Right renal cortex interstitium (tissue), 3 donors: ENCODE measurements at places on chromosomes 6 and 20.

- DNase-seq: no peak
These were observed 26.6 kb upstream of the KLHL31 start for GRCh38 chr6:53692172-53692571.

DNA sequence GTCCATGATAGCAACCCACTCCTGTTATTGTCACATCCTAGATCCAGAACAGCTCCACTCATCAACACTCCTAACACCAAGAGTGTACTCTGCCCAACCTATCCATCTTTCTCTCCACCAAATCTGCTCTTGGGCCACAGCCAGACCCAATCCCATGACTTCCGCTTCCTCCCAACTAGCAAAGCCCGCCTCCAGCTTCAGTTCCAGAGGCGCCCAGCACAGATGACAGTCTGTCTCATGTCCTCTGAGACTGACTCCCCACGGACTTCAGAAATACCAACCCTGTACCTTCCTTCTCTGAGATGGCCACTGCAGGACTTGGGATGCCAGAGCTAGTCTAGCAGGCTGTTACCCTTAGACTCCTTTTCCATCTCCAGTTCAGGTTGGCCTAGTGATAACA lies 48.6 kb downstream of the DTNBP1 start:
- DNase-seq: no peak

- DNase-seq: no peak
These were observed 99.3 kb downstream of the RTN4IP1 start for GRCh38 chr6:106530026-106530425.

GRCh38 chr6:129510950-129511349 lies 199.0 kb downstream of the ARHGAP18 start:
- DNase-seq: no peak

DNA sequence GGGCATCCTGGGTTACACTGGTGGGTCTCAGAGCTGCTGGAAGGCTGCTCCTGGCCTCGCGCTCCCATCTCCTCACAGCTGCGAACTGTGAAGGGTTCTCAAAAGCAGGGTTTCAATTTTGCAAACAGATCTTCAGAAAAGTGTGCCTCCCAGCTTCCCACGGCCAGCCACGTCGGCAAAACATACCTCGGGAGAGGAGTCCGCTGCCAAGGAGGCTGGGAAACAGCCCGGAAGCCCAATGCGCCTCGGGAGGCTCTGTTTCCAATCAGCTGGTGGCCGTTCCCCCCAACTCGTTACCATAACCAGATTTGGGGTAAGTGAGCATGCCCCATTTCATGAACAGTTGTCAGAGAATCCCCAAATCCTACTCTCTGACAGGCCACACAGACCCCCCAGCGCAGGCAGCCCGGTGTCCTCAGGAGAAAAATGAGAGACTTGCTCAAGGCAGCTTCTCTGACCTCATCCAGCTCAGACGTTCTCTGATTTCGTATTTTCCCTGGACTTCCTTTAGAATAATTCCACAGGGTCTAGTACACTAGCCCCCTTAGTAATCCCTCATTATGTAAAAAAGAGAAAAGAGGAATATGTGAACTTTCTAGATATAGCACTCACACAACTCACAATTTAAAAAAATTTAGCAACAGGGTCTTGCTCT lies 98.4 kb downstream of the SNX5 start:
- no peak for DNase-seq

DNA sequence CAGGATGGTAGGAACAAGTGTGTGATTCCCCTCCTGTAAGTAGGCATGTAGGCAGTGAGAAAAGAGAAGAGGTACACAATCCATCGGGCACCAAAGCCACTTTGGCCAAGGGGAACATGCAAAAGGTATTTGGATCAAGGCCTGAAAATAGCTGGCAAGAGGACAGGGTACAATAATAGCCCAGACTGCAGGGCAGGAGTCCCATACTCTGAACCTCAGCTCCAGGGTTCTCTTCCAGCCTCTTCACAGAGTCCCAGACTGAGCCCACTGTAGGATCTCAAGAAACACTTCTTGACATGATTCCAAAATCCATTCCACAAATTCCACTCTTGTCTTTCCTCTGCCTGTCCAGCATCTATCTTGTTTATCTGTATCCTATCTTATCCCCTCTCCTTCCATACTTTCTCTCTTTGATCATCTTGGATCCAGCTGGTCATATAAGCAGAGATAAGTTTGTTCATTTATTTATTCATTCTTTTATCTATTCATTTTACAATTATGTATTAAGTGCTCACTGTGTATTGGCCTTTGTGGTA lies 19.7 kb downstream of the ACSS2 start:
- DNase-seq: no peak

GRCh38 chr6:169232507-169232931 lies 21.1 kb downstream of the THBS2 start:
- DNase-seq: no peak

GRCh38 chr20:17958373-17959256 lies 10.0 kb downstream of the SNX5 start:
- DNase-seq: no peak

DNA sequence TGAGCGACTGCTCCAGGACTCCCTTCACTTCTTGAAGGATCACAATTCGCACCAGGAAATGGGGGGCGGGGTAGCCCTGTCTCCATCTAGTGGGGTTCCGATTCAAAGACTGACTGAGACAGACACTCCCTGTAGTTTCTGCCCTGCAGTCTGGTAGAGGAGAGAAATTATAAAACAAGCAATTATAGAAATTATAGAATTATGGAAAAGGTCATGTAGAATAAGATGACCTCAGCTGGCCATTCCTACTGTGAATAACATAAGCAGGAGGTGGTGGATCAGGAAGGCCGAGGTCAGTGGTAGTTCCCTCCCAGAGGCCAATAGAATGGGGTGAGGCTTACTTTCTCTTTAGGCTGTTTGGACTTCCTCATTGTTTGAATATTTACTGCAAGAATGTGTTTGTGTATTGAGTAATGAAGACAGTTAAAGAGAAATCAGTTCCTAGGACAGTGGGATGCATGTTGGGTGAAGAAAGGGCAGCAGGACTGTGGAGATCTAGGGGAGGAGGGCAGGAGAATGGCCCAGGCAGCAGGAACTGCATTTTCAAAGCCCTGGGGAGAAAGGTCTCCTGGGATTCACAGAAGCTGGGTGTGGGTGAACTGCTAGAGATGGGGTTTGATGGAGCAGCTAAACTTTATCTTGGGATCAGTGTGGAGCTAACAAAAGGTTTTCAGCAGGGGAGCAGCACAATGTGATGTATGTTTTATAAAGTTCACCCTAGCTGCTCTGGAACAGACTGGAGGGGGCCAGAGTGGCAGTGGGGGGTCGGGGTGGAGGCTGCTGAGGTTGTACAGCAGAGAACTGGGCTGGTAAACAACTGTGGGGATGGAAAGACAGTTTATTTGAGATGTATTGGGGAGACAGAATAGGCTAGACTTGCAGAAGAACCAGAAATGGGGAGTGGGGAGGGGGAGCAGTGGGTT lies 2.1 kb downstream of the ZNF341 start:
- DNase-seq: no peak

DNA sequence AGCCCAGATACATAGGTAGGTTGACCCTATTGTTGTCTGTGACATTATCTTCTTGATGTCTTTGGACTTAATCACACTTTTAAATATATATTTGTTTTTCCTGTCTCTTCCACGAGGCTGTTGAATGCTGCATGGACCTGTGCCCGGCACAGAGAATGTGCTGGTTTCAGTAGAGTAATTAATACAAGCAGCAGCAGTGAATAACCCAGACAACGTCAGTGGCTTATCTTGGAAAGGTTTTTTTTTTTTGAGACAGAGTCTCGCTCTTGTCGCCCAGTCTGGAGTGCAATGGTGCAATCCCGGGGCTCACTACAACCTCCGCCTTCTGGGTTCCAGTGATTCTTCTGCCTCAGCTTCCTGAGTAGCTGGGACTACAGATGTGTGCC lies 108.2 kb downstream of the CDH26 start:
- DNase-seq: no peak

- no peak for DNase-seq
These were observed 11.0 kb downstream of the UQCC2 start for GRCh38 chr6:33700391-33701050.

GRCh38 chr6:87917886-87918285 lies 129.8 kb upstream of the SPACA1 start:
- DNase-seq: no peak

GRCh38 chr20:56776345-56776744 lies 147.2 kb downstream of the TFAP2C start:
- no peak for DNase-seq

DNA sequence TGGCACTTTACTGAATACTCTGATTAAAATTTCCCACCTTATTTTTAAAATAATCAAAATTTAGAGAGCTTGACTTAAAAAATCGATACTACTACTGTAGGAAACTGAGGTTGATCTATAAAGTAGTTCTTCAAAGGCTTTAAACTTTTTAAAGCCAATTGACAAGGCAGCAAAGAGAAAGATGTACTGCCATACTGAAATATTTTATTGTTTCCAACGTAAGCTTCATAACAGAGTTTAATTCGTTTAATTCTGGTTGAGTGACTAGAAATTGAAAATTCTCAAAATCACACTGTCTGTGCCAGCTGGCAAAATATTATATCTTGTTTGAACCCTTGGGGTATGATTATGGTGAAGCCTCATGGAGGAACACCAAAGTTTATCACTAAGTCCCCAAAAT lies 207.6 kb downstream of the UNC5CL start:
- DNase-seq: no peak

GRCh38 chr20:33273117-33273851 lies 9.7 kb upstream of the BPIFB1 start:
- DNase-seq: no peak

GRCh38 chr6:153302133-153302532 lies 171.1 kb upstream of the RGS17 start:
- no peak for DNase-seq

- DNase-seq: no peak
These were observed 9.2 kb downstream of the LAMP5 start for GRCh38 chr20:9523636-9524035.

DNA sequence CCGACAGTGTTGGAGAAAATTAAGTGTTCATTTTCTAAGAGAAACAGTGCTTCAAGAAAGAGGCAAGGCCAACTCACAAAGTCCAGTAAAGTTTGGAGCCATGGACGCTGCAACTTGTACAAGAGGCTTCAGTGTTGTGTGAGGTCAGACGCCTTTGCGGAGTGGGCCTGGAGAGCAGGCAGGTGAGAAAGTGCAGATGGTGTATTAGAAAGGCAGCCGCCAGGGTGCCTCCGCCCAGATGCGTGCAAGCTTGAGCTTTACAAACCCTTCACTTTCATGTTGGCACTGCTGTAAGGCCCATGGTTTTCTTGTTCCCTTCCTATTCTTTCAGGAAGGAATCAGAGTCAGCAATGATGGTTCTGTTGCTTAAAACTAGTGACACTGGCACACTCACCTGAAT lies 25.4 kb upstream of the EXOC2 start:
- no peak for DNase-seq

GRCh38 chr6:133339543-133340384 lies 98.6 kb downstream of the EYA4 start:
- no peak for DNase-seq

GRCh38 chr6:10163203-10163962 lies 251.5 kb downstream of the TFAP2A start:
- no peak for DNase-seq

DNA sequence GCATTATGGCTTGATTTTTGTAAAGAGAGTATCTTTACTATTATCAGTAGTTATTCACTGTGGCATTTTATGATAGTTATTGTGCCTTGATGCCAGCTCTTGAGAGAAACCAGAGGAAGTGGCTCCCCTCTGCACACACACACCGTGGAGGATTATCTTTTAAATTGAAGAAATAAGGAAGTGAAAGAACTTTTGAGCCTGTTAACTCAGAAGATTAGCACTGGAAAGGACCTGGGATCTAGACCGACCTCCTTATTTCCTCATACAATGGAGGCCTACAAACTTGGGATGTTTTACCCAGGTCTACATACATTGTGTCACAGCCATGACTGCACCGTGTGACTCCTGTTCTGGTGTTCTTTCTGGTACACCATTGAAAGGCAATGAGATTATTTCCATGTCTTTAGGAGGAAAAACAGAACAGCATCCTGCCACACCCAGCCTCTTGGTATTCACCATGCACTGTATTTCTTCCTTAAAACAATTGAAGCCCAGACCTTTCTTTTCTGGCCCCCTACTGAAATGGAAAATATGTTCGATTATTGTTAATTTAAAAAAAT lies 40.6 kb downstream of the HECA start:
- DNase-seq: no peak

GRCh38 chr6:110232450-110232849 lies 52.2 kb downstream of the CDC40 start:
- no peak for DNase-seq

GRCh38 chr6:906920-907319 lies 214.0 kb upstream of the EXOC2 start:
- no peak for DNase-seq

DNA sequence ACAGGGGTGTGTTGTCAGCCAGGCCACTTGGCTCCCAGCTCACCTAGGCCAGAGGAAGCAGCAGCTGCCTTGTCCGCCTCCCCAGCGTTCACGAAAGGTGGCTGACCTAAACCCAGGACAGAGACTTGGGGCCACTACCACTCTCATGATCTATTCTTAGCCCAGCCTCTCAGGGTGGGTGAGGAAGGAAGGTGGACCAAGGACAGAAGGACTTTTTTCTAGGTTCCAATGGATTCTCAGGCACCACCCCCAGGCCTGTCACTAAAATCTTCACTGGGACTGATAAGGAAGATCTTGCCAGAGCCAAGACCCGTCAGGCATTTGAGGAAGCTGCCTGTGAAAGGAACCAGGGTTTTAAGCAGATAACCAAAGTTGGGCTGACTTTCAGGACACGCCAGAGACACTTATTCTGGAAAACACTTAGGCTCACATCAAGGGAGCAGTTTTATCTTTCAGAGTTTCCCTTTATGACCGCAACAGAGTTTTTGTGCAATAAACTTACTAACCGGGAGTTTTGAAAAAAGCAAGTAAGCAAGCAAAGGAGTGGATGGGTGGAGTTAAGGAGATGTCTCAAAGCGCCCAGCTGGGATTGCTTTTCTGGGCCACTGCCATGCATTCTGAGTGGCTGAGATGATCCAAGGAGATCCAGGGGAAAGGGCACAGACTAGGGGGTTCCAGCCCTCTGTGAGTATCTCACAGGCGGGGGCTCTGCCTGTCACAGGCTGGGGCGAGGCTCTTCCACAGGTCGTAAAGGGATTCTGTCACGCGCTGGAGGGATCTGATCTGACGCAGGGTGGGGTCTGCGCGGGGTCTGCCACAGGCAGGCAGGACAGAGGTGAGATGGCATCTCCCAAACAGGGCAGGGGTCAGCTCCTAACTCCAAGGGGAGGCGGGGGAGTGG lies 989 bp downstream of the FITM2 start:
- no peak for DNase-seq

GRCh38 chr6:107264357-107264840 lies 149.1 kb upstream of the BEND3 start:
- DNase-seq: no peak

- DNase-seq: no peak
These were observed 45.4 kb downstream of the BPIFB1 start for GRCh38 chr20:33328157-33329137.
